AG10803 (cell line): ENCODE measurements at places on chromosomes 3 and 15.
A peak's percentile ranks its signal among the peaks of the same experiment; 100 is the strongest.

GRCh38 chr3:132293251-132293650 is 24.0 kb upstream of the ACP3 start:
- no peak for DNase-seq

- peak; percentile 81 for DNase-seq
Measured at GRCh38 chr3:88957711-88958439, 149.5 kb upstream of the EPHA3 start.

- DNase-seq, result no peak
Measured at GRCh38 chr15:84616235-84616634, 15.4 kb downstream of the ZSCAN2 start.

DNA sequence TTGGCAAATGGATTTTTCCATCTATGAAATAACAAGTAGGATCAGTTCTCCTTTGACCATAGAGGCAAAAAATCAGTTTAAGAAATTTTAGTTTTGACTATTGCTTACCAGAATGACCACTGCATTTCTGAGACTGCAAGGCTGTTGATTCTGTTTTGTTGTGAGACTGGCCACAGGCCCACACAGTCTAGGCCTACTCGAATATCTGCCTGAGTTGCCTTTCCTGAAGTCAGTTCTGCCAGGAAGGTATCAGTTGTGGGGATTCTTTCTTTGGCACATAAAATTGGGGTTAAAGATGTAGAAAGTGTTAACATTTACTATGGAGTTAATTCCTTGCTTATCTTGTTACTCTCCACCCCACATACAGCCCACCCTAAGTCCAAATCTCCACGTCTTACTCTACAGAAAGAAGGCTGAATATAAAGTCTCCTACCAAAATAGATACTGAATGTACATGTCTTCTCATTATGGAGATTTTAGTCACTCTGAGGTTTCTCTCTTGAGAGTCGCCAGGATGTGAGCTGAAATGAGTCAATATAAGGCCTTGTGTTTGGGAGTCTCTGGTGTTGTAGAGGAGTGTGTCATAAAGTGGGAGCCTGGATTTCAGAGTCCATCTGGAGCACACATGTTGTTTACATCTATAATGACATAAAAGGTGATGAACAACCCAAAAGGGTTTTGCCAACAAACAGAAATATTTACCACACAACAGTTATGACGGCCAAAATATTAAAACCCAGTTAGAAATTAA is 45.0 kb upstream of the WWTR1 start:
- peak; percentile 99 for DNase-seq

DNA sequence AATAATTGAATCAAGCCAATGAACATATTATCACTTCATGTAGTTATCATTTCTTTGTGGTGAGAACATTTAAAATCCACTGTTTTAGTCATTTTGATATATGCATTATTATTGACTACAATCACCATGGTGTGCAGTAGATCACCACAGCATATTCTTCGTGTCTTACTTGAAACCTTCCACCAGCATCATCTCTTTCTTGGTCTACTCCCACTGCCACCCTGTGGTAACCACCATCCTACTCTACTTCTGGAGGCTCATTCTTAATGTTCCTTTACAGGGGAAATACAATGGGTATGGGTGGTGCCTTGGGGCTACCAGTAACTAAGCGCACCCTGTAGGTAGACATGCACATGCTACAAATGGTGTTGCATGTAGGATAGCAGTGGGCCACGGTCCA is 25.4 kb downstream of the PXK start:
- DNase-seq, result no peak

GRCh38 chr3:4083225-4084015 is 219.7 kb upstream of the SETMAR start:
- no peak for DNase-seq

GRCh38 chr15:34701536-34701935 is 53.3 kb downstream of the GJD2 start:
- no peak for DNase-seq

DNA sequence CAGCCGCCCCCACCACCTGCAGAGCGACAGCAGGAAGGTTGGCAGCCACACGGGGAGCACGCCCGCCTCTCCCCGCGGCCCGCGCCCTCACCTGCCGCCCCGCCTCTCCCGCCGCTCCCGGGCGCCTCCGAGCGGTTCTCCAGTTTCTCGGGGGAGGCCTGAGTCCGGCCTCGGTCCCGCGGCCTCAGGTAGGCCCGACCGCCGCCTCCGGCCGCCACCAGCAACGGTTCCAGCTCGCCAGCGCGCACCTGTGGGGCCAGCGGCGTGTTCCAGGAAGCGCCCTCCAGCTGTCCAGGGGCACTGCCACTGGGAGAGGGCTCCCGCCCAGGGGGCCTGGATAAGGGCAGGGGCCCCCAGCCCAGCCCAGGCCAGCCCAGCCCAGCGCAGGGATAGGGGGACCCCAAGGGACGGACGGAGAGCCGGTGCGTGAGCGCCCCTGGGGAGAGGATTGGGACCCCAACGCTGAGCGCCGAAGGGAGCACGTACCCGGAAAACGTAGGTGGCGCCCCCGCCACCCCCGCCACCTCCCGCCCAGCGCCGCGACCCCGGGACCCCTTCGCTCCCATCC is 2.2 kb downstream of the LTK start:
- DNase-seq, result no peak

DNA sequence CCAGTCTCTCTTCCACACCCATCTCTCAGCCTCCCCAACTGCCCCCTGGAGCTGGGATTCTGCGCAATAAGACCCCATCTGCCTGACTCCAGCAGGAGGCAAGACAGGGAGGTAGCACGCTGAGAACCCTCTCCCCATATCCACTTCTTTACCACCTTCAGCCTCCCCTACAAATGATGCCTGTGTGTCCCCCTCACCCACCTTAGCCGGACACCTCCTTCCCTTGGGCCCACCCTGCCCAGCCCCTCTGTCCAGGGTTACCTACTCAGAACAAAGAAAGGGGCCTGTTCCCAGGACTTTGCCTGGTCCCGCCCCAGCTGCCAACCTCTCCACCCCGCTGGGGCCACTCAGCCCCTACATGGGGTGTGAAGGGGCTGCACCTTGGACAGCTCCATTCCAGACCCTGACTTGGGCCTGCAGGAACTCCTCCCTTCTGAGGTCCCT is 40.8 kb upstream of the ATP2B2 start:
- no peak for DNase-seq

GRCh38 chr15:88704791-88705768 is 66.3 kb downstream of the ISG20 start:
- DNase-seq, result peak; percentile 50

DNA sequence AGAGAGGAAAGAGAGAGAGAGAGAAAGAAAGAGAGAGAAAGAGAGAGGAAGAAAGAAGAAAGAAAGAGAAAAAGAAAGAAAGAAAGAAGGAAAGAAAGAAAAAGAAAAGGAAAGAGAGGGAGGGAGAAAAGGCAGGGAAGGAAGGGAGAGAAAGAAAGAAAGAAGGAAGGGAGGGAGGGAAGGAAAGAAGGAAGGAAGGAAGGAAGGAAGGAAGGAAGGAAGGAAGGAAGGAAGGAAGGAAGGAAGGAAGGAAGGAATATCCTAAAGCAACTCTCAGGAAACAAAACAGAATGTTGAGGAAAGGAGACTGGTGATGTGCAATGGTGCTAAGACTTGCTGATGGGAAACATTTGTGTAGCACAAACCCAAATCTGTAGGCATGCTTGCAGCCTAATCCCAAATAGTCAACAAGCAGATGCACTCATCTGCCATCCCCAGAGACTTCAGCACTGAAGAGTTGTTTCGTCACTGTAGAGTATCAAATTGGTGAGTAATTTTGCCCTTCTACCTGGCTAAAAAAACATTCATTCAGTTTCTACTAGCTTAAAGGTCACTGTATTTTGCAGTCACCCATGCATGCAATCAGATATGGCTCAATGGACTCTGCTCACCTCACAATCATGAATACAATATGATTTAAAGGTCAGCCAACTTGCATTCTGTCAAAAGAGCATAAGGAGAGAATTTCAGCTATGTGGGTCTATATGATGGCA is 480.3 kb downstream of the FGF12 start:
- DNase-seq, result no peak

- no peak for DNase-seq
Measured at GRCh38 chr15:95563634-95564033, 766.9 kb upstream of the NR2F2 start.

- DNase-seq, result no peak
Measured at GRCh38 chr3:53705774-53706173, 140.4 kb downstream of the CHDH start.

- DNase-seq, result no peak
Measured at GRCh38 chr3:99872923-99873254, 55.2 kb downstream of the CMSS1 start.

- DNase-seq, result no peak
Measured at GRCh38 chr3:129739634-129740033, 133.2 kb upstream of the PLXND1 start.

GRCh38 chr3:145243875-145244274 is 917.1 kb downstream of the PLOD2 start:
- DNase-seq, result peak; percentile 41
